ENCODE measurements at places on chromosomes 3 and 15. TPM values are rescaled to one million over a fixed set of nuclear protein-coding genes. Genes with fewer than 3 reads are reported as not detected.

- peaks cover 38% of the 10 kb centered on the region for H3K27me3 ChIP-seq
- peaks cover 9% of the 10 kb centered on the region for H3K4me1 ChIP-seq
- no peak for DNase-seq
Measured at GRCh38 chr3:183163563-183163962, 1.0 kb upstream of the LAMP3 start.

DNA sequence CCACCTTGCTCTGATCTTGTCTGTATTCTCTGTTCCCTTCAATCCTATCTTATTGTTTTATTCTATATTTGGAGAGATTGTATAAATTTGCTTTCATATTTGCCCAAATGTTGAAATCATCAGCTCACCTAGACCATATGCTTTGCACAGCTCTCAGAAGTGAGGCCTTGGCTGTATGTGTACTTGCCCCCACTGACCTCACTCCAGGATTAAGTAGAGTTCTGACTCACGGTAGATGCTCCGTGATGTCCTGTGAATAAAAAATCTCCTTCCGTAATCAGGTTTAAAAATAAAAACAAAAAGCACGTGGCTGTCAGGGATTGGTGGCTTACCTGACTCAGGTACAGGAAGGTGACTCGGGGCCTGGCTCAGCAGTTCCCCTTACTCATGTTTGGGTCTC is 162.2 kb downstream of the RYR3 start:
- no peak overlapping the region for H3K4me3 ChIP-seq
- no peaks in the 10 kb centered on the region for H3K36me3 ChIP-seq
- H3K27me3 ChIP-seq = peaks cover 3% of the 10 kb centered on the region
- H3K27ac ChIP-seq = no peak overlapping the region
- DNase-seq = no peak
- no peaks in the 10 kb centered on the region for H3K4me1 ChIP-seq

DNA sequence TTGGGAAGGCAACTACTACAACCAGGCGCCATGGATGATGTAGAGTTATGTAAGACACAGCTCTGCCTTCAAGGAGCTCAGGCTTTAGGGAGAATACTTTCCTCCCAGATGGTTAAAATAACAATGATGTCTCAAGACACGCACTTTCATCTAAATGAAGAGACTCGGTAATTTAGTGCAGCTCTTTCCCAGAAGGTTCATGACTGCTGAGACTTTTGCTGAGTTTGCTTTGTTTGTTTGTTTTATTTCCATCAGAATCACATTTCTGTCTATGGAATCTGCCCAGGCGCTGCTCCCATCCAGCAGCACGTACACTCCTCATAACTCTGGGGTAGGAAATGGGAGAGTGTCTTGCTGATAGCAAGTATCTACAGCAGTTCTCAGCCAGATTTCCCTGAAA is 33.9 kb upstream of the MEX3B start:
- DNase-seq = no peak
- H3K4me1 ChIP-seq = no peaks in the 10 kb centered on the region
- H3K27ac ChIP-seq = no peak overlapping the region
- peaks cover 7% of the 10 kb centered on the region for H3K27me3 ChIP-seq
- H3K36me3 ChIP-seq = no peaks in the 10 kb centered on the region
- H3K4me3 ChIP-seq = no peak overlapping the region

- no peaks in the 10 kb centered on the region for H3K27me3 ChIP-seq
- no peak overlapping the region for H3K27ac ChIP-seq
- peaks cover 21% of the 10 kb centered on the region for H3K36me3 ChIP-seq
- DNase-seq = no peak
- H3K4me1 ChIP-seq = peaks cover 4% of the 10 kb centered on the region
- H3K4me3 ChIP-seq = no peak overlapping the region
Measured at GRCh38 chr15:24067733-24068501, 380.8 kb upstream of the NDN start.

GRCh38 chr15:31329640-31330010 is 3.0 kb downstream of the KLF13 start:
- no peak overlapping the region for H3K27ac ChIP-seq
- H3K36me3 ChIP-seq = no peaks in the 10 kb centered on the region
- DNase-seq = no peak
- peaks cover 8% of the 10 kb centered on the region for H3K27me3 ChIP-seq

GRCh38 chr3:151816091-151816604 is 2.2 kb downstream of the AADAC start:
- H3K4me1 ChIP-seq = no peaks in the 10 kb centered on the region
- no peaks in the 10 kb centered on the region for H3K27me3 ChIP-seq
- no peaks in the 10 kb centered on the region for H3K36me3 ChIP-seq
- no peak overlapping the region for H3K4me3 ChIP-seq
- no peak overlapping the region for H3K27ac ChIP-seq

GRCh38 chr3:152818027-152818426 is 16.9 kb upstream of the P2RY1 start:
- no peaks in the 10 kb centered on the region for H3K4me1 ChIP-seq
- no peak overlapping the region for H3K4me3 ChIP-seq
- DNase-seq = no peak
- H3K36me3 ChIP-seq = no peaks in the 10 kb centered on the region
- H3K27ac ChIP-seq = no peak overlapping the region

- no peaks in the 10 kb centered on the region for H3K27me3 ChIP-seq
- no peak overlapping the region for H3K27ac ChIP-seq
- peaks cover 7% of the 10 kb centered on the region for H3K4me1 ChIP-seq
Measured at GRCh38 chr3:33420966-33421365, 19.2 kb downstream of the UBP1 start.

Gene MEX3B
- total RNA-seq = 49.5 TPM

Gene FAIM
- 11.9 TPM for total RNA-seq

Gene TRAK1
- total RNA-seq = 41.0 TPM

Gene TRIM42
- not detected for total RNA-seq

Measured in neural crest cell (in vitro differentiated cells).